ENCODE measurements at places on chromosomes 6 and 20.

GRCh38 chr6:167932468-167933276, 64.8 kb upstream of the KIF25 start:
- no peak for DNase-seq

DNA sequence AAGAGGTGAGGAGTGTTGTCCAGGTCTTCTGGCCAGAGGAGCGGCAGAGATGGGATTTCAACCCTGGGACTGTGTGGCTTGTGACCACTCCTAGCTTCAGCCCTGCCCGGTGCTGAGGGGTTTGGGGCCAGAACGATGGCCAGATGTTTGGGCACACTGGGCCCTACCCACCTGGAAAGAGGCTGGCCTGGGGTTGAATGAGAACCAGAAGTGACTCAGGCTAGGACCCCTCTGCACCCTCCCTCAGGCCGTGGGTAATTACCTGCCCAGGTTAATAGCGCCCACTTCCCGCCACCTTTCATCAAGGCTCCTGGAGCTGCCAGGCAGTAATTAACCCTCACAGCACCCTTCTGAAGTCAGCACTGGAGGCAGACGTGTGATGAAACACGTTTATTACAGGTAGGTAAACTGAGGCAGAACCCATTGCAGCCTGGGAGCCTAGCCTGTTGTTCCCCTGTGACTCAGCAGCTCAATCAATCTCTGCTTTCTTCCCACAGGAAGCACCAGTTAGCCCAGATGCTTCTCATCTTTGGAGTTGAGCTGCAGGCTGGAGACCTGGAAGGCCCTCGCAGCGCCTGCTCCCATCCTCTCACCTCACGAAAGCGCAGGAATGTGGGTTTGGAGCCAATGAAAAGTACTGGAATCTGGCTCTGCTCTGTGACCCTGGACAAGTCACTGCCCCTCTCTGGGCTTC, 120.8 kb downstream of the CEBPB start:
- DNase-seq = no peak

- DNase-seq = peak; percentile 2
Observed at GRCh38 chr6:92810913-92811312, 608.4 kb downstream of the EPHA7 start.

DNA sequence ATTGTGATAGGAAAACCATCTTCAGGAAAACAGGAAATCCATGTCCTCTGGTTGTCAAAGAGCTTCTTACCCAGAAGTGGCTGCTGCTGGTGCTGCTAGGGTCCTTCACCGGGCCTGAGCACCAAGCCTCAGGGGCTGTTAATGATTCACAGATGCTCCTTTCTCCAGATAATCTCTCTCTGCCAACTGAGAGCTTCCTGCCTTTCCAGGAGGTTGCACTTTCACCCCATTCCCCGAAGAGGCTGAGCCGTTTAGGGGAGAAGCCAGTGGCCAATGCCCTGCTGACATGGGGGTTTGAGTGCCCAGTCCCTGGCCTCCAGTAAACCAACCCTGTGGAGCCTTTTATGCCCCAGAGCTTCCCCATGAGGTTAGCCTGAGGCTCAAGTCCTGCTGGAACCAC, 122.4 kb downstream of the CBLN4 start:
- no peak for DNase-seq

GRCh38 chr6:37019065-37019450, 13.6 kb downstream of the FGD2 start:
- no peak for DNase-seq

All from retinal pigment epithelial cell (primary cell).